IMR-90 (cell line): ENCODE measurements at places on chromosomes 12 and 14. TPM values are rescaled to one million over a fixed set of nuclear protein-coding genes. Genes with fewer than 3 reads are reported as not detected.

The NKX2-1 gene
- not detected in 2 replicates for total RNA-seq

GRCh38 chr14:61280526-61281185, 482 bp downstream of the TMEM30B start:
- no peak overlapping the region for H3K27ac ChIP-seq
- peak overlapping the region; percentile 22 for H3K4me3 ChIP-seq
- DNase-seq = peak; percentile 34
- peaks cover 25% of the 10 kb centered on the region for H3K27me3 ChIP-seq

The SLC10A1 gene
- total RNA-seq = not detected in 2 replicates

The BEGAIN gene
- total RNA-seq = 0.18 and 0.28 TPM in 2 replicates

GRCh38 chr12:93916402-93916801, 232.0 kb upstream of the PLXNC1 start:
- no peaks in the 10 kb centered on the region for H3K36me3 ChIP-seq
- DNase-seq = no peak
- peak overlapping the region; percentile 22 for H3K27ac ChIP-seq
- H3K4me1 ChIP-seq = peaks cover 9% of the 10 kb centered on the region
- H3K4me3 ChIP-seq = no peak overlapping the region

DNA sequence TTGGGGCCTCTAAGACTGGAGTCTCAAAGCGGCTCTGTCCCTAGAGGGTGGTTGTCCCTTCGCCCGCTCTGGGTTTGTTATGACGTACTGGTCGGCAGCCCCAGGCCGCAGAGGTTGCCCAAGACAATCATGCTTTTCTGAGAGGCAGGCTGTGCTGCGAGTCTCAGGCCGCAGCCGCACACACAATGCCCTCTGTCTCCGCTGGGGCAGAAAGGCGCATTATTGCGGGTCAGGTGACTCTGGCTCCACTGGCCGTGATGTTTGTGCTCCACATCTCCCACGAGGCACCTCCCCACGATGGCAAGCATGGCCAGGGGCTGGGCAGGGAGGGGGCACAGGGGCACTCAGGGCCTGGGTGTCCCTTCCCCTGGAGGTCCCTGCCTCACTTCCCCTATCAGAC, 21.0 kb upstream of the PLEKHG3 start:
- H3K4me1 ChIP-seq = peaks cover 11% of the 10 kb centered on the region; the same call in 1 of the 2 replicates
- no peaks in the 10 kb centered on the region for H3K36me3 ChIP-seq
- no peak for DNase-seq
- no peak overlapping the region for H3K4me3 ChIP-seq
- H3K27me3 ChIP-seq = peaks cover 4% of the 10 kb centered on the region

GRCh38 chr14:58705066-58705465, 67.3 kb downstream of the DACT1 start:
- no peaks in the 10 kb centered on the region for H3K36me3 ChIP-seq
- no peak overlapping the region for H3K27ac ChIP-seq
- no peak overlapping the region for H3K4me3 ChIP-seq
- peaks cover 2% of the 10 kb centered on the region; the same call in 1 of the 2 replicates for H3K4me1 ChIP-seq

The PLXNC1 gene
- 1.1 and 1.6 TPM in 2 replicates for total RNA-seq

The PPFIA2 gene
- total RNA-seq = 0.28 and 1.3 TPM in 2 replicates

The JAG2 gene
- total RNA-seq = 0.18 and 0.28 TPM in 2 replicates

- DNase-seq = no peak
- no peaks in the 10 kb centered on the region for H3K36me3 ChIP-seq
- no peaks in the 10 kb centered on the region for H3K4me1 ChIP-seq
- no peaks in the 10 kb centered on the region for H3K27me3 ChIP-seq
- no peak overlapping the region for H3K4me3 ChIP-seq
Measured at GRCh38 chr12:131494741-131495524, 216.0 kb upstream of the SFSWAP start.

- no peaks in the 10 kb centered on the region for H3K36me3 ChIP-seq
- DNase-seq = no peak
- no peaks in the 10 kb centered on the region for H3K27me3 ChIP-seq
Measured at GRCh38 chr14:26191123-26191522, 406.7 kb downstream of the NOVA1 start.

The MSRB3 gene
- 31.7 and 40.8 TPM in 2 replicates for total RNA-seq

The CLEC9A gene
- not detected in 2 replicates for total RNA-seq

GRCh38 chr14:68682166-68683103, 110.4 kb downstream of the ZFP36L1 start:
- H3K4me1 ChIP-seq = peaks cover 34% of the 10 kb centered on the region
- peak; percentile 95 for DNase-seq
- H3K4me3 ChIP-seq = no peak overlapping the region
- H3K36me3 ChIP-seq = no peaks in the 10 kb centered on the region
- H3K27ac ChIP-seq = peak overlapping the region; percentile 90

DNA sequence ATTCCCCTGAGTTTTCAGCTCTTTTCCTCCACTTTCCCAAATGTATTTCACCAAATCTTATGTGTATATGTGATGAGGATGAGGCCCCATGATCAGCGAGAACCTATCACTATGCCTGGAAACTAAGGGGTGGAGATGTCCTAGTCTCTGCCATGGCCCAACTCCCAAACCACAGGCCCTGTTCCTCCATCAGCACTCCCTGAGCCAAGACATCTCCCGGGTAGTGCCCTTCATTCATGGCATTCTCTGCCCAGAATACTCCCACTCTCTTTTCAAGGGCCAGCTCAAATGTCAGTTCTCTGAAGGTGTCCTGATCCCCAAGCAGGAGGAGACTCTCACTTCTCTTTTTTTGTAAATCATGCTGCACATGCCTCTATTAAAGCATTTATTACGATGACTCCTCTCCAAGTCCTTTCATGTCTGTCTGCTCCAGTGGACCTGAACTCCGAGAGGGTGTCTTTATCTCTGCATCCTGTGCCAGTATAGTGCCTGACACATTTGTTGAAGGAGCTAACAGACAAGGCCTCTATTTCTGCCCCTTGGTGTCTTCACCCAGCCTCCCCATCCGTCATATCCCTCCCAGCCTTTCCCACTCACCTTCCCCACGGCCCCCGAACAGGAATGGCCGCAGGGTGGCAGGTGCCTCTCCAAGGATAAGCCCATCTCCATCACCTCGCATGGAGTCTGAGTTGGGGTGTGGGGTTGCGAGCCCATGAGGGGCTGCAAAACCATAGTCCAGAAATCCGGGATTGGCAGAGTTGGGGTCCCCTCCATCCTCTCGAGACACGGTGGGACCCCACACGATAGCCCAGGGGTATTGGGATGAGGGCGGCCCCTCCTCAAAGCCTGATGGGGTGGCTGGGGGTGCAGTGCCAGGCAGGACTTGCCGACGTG, 3.7 kb downstream of the PIANP start:
- H3K36me3 ChIP-seq = peaks cover 8% of the 10 kb centered on the region
- no peak overlapping the region for H3K4me3 ChIP-seq
- no peaks in the 10 kb centered on the region for H3K27me3 ChIP-seq
- DNase-seq = no peak

- peaks cover 4% of the 10 kb centered on the region for H3K27me3 ChIP-seq
- no peaks in the 10 kb centered on the region for H3K4me1 ChIP-seq
- no peak overlapping the region for H3K27ac ChIP-seq
- H3K4me3 ChIP-seq = no peak overlapping the region
Measured at GRCh38 chr14:99357916-99358390, 86.0 kb upstream of the BCL11B start.

DNA sequence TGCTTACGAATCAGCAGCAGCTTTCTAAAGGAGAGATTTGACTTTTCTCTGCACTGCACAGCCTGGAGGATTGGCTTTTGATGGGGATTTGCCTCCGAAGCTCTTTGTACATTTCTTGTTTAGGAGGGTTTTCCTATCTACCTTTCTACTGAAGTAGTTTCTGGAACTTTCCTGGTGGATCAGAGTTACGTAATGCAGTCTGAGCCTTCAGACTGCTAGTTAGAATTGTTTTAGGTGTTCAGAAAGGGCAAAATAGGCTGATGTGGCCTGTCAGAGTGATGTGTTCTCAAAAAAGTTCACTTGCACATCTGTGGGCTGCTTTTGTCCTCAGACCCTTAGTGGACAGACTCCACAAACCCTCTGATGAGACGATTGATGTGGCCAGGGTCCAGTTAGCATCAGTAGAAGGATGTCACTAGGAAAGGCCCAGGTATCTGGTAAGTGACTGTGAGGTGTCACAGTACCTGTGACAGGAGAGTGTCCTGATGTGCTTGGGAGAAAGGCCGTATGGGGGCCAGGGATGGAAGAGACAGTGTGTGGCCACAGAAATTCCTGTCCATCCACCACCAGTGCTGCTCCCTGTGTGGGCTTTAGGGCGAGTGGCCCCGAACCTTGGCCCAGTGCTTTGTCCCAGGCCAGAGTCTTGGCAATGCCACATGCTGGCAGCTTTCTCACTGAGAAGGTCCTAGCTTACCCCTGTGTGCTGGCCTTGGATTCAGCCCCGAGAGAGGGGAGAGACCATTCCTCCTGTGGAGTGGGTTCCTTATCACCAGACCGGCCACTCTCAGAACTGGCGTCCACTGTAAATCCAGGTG, 4.4 kb upstream of the ACADS start:
- H3K4me1 ChIP-seq = peaks cover 13% of the 10 kb centered on the region; the same call in 1 of the 2 replicates
- no peaks in the 10 kb centered on the region for H3K27me3 ChIP-seq
- H3K4me3 ChIP-seq = no peak overlapping the region

- peak; percentile 87 for DNase-seq
- peak overlapping the region; percentile 28; the same call in 1 of the 2 replicates for H3K27ac ChIP-seq
- no peak overlapping the region for H3K4me3 ChIP-seq
Measured at GRCh38 chr14:102187044-102187443, 47.3 kb downstream of the WDR20 start.

GRCh38 chr14:69573831-69574262, 824 bp downstream of the CCDC177 start:
- no peaks in the 10 kb centered on the region for H3K36me3 ChIP-seq
- DNase-seq = no peak
- no peak overlapping the region for H3K27ac ChIP-seq
- H3K4me1 ChIP-seq = peaks cover 3% of the 10 kb centered on the region; the same call in 1 of the 2 replicates

- H3K4me1 ChIP-seq = peaks cover 12% of the 10 kb centered on the region
- no peaks in the 10 kb centered on the region for H3K27me3 ChIP-seq
- no peak for DNase-seq
- H3K27ac ChIP-seq = no peak overlapping the region
- peak overlapping the region; percentile 91 for H3K4me3 ChIP-seq
Measured at GRCh38 chr14:99794151-99794780, 1.1 kb downstream of the EML1 start.

- H3K4me3 ChIP-seq = no peak overlapping the region
- H3K27me3 ChIP-seq = no peaks in the 10 kb centered on the region
- peaks cover 22% of the 10 kb centered on the region for H3K36me3 ChIP-seq
Measured at GRCh38 chr12:64691227-64691794, 67.9 kb downstream of the GNS start.

DNA sequence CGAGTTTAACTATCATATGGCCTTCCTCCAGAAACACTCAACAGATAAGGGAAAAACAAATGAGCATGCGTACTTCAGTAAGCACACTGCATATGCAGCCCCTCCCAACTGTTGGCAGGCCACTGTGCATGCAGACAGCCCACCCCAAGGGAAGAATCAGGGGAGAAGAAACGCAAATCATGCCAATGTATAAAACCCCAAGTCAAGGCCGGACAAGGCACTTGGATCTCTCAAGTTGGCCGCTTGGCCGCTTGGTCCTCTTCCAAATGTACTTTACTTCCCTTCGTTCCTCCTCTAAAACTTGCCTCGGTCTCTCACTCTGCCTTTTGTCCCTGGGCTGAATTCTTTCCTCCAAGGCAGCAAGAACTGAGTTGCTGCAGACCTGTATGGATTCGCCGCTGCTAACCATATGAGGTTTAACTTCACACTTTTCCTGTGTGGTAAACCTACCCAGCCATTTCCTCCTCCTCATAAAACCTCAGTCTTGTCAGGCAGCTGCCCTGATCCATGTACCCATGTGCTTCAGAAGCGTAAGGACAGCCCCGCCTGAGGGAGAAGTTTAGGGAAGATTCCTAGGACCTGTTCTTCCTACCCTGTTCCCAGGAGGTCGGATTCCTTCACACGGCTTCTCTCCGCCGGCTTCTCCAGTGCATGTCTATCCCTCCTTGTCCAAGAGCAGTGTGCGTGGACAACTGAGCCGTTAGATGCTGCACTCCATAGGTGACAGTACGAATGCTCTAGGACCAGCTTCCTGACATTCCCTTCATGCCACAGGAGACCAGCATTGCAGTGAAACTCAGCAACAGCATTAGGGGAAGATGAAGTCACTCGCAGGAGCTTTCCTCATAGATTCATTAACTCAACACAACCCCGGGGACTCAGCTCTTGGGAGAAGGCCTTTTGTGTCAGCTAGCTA, 188.0 kb downstream of the MON2 start:
- H3K4me1 ChIP-seq = no peaks in the 10 kb centered on the region
- H3K27me3 ChIP-seq = peaks cover 2% of the 10 kb centered on the region; the same call in 1 of the 2 replicates
- DNase-seq = no peak
- no peak overlapping the region for H3K4me3 ChIP-seq
- H3K36me3 ChIP-seq = no peaks in the 10 kb centered on the region

DNA sequence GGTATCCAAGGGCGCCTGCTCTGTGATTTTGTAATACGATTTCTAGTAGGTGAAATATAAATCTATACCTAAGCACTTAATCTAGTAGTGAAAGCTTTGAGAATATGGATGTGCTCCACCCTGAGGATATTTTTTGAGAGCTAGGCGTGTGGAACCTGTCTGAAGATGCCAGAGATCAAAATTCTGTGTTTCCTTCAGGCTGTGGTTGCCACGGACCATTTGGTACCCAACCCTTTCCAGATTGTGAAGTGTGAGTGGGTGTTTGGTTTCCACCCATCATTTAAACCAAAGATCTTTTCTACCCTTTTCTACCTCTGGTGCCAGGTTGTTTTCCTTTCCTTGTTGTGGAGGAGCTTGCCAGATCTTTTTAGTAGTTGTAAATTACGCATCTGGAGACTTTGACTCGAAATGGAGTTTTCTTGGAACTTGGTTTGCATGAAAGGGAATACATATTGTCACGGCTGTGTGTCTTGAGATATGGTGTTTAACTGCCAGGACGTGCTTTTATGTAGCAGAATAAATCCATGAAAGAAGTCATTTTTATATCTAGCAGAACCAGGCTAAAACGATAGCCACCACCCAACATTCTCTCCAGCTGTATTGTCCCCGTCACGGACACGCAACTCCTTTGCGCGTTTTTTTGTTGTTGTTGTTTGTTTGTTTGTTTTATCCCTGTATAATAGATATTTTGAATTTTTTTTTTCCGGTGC, 2.2 kb downstream of the LRFN5 start:
- H3K27me3 ChIP-seq = peaks cover 20% of the 10 kb centered on the region
- H3K4me1 ChIP-seq = no peaks in the 10 kb centered on the region
- no peak overlapping the region for H3K4me3 ChIP-seq
- no peaks in the 10 kb centered on the region for H3K36me3 ChIP-seq
